ENCODE measurements at places on chromosomes 13 and 19.
A peak's percentile ranks its signal among the peaks of the same experiment; 100 is the strongest.

DNA sequence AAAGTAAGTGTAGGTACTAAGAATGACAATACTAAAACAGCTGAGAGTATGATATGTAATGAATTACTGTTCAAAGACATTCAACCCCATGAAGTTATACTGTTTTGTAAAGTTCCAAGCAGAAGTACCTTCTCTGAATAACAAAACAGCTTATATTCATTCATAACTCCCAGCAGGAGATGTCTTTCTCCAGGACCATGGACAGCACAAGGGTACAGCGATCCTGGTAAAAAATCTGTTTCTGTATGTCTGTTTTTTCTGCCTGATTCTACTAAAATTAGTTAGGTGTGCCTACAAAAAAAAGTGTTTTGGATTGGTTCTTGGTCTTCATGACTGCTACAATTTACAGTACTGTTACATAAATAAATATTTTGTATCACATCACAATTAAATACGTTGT lies 172.5 kb upstream of the SLITRK5 start:
- DNase-seq: no peak

- DNase-seq: no peak
These were observed 51.3 kb downstream of the CDADC1 start for GRCh38 chr13:49298903-49299605.

GRCh38 chr19:18435178-18435841 lies 2.6 kb downstream of the ISYNA1 start:
- no peak for DNase-seq

DNA sequence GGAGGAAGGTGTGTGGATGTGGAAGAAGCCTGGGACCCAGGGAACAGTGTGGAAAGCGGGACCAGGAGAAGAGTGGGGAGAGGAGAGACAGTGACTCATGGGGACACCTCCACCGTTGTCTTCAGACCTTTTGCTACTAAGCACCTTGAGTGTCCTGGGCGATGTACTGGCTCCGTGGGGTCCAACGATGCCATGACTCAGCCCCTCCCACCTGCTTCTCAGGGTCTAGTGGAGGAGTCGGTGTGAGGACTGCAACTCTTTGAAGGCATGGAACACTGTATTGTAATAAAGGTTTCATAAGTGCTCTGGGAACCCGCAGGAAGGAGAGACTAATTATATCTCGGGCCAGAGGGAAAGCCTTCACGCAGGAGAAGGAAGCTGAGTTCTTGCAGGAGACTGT lies 166.9 kb upstream of the KL start:
- no peak for DNase-seq

DNA sequence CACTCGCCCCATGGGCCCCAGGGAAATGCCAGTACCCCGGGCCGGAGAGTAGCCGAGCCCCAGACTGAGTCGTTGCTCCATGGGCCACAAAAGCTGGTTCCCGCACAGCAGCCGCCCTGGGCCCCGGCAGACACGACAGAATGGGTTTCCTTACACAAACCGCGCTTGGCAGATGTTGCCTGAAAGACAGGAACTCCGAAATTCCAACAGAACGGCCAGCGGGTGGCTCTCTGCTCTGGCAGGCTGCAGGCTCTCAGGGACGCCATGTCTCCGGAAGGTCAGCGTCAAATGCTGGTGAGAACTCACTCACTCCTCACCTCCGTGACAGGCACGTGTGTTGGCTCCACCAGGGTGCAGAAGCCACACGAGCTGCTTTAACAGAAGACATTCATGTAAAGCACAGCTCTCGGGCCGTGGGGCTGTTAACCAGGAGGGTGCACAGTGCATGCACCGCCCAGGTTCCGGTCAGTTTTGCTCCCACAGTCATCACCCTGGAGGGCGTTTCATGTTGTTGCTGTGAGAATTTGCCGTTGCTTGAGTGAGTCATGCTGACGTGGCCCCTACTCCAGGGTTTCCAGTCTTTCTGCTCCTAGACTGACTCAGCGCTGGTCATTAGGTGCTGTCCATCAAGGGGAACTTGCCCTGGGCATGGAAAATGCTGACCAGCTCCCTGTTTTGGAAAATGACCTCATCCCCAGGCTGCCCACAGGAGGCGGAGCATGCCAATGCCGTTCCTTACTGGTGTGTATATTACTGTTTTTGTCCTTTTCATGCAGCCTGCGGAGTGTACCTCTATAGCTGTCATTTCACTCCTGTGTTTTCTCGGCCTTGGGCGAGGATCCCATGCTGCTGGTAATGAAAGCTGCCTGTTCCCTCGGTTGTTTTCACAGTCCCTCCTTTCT lies 44.8 kb downstream of the ANKRD10 start:
- peak; percentile 11 for DNase-seq

All from activated naive CD4-positive, alpha-beta T cell treated with Interleukin-2 at 50 U/mL for 16 hours (primary cell).